ENCODE measurements at places on chromosomes 3 and 15. TPM values are rescaled to one million over a fixed set of nuclear protein-coding genes. Genes with fewer than 3 reads are reported as not detected.

TRIM59 gene
- total RNA-seq = 20.3 TPM

CYP8B1 gene
- total RNA-seq = not detected

ADCY5 gene
- total RNA-seq = not detected

B3GALNT1 gene
- total RNA-seq = 13.7 TPM

ZNF654 gene
- 15.7 TPM for total RNA-seq

TMEM207 gene
- not detected for total RNA-seq

GPR62 gene
- total RNA-seq = under 0.01 TPM

MRAS gene
- 7.0 TPM for total RNA-seq

SRGAP3 gene
- total RNA-seq = under 0.01 TPM

IL5RA gene
- not detected for total RNA-seq

ROBO1 gene
- total RNA-seq = 22.9 TPM

CFAP20DC gene
- 1.0 TPM for total RNA-seq

EPHB3 gene
- total RNA-seq = under 0.01 TPM

SNX22 gene
- 0.28 TPM for total RNA-seq

RTP1 gene
- total RNA-seq = not detected

TMC3 gene
- not detected for total RNA-seq

PTH1R gene
- total RNA-seq = 0.18 TPM

All from endothelial cell of coronary artery (primary cell).